ENCODE measurements at places on chromosomes 7 and 10.

- no peak for DNase-seq
Measured at GRCh38 chr10:130231251-130231741, 95.1 kb downstream of the GLRX3 start.

DNA sequence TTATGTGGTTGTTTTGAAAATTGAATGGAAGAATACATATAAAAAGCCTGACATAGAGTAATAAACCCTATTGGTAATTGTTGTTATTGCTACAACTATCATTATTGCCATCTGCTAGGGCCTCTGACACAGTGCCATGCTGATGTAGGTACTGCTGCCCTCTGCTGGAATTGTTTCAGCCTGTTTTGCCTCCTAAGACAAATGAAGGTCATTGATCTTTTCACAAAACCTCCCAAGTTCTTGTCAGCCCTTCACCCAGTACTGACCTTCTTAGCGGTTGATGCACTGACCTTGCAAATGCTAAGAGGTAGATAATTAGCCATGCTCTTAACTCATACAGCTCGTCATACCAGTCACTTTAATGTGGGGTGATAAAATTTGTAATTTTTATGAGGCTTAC, 975.2 kb downstream of the SORCS1 start:
- no peak for DNase-seq

DNA sequence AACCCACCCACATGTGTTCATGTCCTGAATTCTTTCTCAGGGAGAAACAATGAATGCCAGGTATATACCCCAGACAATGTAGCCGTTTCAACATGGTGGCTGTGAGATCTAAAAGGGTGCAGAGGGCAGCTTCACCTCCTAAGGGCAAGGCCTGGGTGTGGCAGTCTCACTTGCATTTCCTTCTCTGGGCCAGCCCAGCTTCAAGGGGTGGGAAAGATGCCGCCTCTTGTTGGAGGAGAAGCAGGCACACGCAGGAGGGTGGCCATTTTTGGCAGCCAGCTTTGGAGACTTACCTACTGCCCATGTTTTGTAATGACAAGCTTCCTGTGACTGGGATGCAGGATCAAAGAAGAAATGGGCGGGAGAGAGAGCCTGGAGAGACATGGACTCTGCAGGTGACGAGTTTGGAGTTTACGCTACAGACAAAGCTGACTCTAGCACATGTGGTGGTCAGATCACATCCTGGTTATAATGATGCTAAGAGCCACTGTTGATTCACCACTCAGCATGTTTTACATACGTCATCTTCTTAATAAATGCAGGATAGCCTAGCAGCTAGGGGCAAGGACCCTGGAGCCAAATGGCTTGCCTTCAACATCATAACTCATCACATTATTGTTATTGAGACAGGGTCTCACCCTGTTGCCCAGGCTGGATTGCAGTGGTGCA, 116.6 kb downstream of the ANLN start:
- DNase-seq: no peak

- peak; percentile 3 for DNase-seq
Measured at GRCh38 chr7:117731455-117731854, 141.8 kb downstream of the CTTNBP2 start.

DNA sequence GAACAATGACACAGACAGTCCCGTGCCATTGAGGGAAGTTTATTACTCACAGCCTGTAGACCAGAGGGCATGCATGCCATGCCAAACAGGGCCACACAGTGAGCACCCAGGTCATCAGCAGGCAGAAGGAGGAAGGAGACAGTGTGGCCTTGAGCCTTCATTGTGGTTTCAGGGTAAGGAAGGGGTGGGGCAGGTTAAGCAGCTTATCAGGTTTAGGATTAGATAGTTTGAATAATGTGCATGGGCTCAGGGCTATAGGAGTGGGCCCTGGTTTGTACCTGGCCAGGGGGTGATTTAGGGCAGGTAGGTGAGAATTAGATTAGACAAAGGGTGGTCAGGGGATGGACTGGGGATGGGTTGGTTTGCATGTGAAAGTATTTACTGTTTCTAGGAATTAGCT, 67.9 kb downstream of the ADCY1 start:
- DNase-seq: no peak

- DNase-seq: no peak
Measured at GRCh38 chr10:133032231-133032630, 55.5 kb upstream of the ADGRA1 start.

- no peak for DNase-seq
Measured at GRCh38 chr10:6195846-6196245, 6.9 kb upstream of the PFKFB3 start.

- DNase-seq: no peak
Measured at GRCh38 chr10:107054469-107055156, 109.9 kb downstream of the SORCS1 start.

DNA sequence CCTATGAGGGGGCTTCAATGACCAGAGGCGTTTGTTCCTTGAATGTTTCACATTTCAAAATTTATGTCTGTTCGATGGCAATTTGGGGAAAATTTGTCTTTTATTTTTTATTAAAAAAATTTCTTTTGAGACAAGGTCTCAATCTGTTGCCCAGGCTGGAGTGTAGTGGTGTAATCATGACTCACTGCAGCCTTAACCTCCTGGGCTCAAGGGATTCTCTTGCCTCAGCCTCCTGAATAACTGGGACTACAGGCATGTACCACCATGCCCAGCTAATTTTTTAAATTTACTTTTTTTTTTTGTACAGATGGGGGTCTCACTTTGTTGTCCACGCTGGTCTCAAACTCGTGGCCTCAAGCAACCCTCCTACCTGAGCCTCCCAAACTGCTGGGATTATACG, 39.7 kb downstream of the OTUD1 start:
- no peak for DNase-seq

GRCh38 chr10:34739915-34740314, 75.2 kb downstream of the PARD3 start:
- no peak for DNase-seq

GRCh38 chr7:128790315-128791041, 1.3 kb upstream of the CCDC136 start:
- DNase-seq: no peak

GRCh38 chr7:47591655-47592572, 10.0 kb upstream of the TNS3 start:
- no peak for DNase-seq

DNA sequence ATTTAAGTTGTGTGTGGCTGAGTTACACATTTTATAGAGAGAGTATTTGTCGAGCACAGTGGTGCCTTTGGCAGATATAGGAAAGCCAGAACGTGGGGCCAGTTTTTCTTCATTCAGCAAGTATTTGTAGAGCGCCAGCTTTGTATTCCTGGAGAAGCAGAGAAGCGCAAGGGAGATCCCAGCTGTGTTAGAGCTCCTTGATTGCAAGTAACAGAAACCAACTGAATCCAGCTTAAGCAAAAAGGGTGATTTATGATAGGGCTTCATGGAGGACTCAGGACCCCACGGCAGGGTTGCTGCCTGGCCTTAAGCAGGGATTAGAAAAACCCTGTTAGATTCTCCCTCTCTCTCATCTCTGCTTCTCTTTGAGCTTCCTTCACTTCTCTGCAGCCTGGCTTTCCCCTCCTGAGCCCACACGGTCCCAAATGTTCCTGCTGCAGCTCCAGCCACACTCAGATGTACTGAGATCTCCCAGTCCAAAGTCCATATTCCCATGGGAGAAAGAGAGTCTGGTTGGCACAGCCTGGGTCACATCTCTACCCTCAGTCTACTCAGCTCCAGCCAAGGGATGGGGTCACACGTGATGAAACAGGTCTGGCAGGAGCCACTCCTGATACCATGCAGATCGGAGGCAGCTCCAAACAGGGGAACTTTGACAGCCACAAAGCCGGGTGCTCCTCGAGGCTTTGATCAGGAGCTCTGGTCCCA, 16.7 kb downstream of the UBTD1 start:
- DNase-seq: no peak

DNA sequence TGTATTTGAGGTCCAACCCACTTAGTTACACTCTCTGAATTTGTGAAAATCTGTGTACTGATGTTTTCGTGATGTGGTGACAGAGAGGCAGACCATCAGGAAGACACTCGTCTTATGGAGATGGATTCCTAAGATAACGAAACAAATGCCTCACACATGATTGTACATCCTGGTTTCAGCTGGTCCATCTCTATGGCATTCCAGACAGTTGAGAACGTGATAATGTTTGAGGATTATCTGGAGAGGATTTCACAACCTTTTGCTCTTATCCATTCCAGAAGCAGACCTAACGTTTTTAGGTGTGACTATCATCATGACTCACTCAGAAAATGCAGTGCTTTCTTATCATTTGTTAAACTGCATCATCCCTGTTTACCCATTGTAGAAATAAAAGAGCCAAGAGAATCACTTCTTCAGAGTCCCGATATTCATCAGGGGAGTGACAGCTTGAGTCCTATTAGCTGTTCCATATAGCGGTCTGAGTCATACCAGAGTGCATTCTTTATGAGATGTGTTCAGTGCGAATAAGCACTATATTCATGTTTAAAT, 74.5 kb downstream of the BMPER start:
- DNase-seq: no peak

DNA sequence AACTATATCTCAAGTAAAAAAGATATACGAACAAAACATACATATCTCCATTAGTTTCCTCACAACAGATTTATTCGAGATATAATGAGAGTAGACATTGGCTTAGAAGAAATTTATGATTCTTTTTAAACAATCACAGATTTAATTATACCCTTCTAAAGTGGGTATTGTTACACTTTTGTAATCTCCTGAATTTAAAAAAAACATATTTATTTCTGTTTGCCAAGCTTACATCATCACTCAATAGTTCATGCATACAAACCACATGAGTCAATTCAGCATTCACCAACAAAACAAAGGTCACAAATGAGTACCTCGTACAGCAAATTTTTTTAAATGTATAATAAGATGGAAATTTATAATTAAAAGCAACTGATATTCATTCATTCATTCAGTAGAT, 17.6 kb downstream of the LRRN3 start:
- no peak for DNase-seq
